HS-27A (cell line): ENCODE measurements at places on chromosomes 12 and 14.

DNA sequence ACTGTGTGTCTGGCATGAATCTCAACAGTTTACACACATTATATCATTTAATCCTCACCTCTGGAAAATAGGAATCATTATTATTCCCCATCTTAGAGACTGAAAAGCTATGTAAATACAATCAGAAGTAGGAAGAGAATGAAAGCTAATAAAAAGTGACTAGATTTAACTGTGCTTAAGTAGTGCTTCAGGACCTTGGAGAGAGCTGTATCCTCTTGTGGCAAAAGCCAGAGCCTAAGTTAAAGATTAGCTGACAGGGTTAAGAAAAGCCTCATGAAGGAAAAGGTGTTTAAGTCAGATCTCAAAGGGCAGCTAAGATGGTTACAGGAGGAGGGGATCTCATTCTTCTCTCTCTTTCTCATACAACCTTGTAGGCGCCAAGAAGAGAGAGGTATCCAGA lies 65.3 kb upstream of the TMEM233 start:
- DNase-seq = no peak

DNA sequence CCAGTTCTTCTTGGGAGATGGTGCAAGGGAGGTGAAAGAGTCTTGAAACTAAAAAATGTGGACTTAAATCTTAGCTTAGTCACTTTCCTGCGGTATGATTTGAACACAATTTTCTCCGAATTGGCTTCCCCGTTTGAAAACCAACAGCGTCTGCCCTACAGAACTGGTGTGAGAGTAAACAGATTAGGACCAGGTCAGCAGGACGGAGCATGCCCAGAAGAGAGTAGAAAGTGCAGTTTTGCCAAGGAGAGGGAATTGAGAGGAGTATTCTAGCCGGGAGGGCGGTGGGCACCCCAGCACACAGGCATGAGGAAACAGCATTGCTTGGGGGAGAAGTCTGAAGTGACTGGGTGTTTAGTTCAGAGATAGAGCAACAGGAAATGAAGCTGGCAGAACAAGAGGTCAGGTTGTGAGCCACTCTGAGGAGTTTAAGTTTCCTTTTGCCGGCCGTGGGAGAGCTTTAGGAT lies 927.1 kb downstream of the VRK1 start:
- no peak for DNase-seq

DNA sequence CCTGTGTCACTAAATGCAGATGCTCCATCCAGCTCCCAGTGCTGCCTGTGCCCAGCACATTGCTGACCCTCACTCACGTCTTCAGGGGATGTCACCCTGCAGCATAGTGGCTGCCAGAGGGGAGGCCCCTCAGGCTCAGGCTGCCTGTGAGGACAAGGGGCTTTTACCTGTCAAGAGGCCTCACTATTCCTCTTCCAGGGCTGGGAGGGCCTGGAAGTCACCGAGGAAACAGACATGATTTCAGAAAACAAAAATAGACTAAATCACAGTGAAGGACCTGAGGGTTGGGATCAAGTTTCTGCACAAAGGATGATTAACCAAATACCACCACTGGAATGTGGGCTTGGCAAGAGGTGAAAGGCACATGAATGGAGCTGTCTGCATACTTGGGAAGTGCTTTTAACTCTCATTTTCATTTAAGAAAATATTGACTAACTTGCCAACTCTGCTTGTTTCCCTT lies 1202.3 kb downstream of the BCL11B start:
- no peak for DNase-seq

DNA sequence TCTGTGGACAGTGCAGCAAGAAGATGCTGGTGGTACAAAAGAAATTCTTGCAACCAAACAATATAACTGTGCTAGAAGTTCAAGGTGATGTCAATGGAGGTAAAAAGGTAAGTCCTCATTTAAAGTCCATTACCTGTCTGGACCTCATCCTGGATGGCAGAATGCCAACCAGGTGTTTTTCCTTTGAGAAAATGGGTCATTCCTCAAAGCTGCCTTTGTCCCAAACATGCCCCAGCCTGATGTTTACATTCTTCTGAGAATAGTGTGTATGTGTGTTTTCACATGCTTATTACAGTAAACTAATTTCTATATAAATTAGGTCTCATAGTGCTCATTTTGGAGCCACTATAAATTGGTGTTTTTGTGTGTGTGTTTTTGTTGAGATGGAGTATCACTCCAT lies 24.9 kb downstream of the ACTR6 start:
- no peak for DNase-seq

DNA sequence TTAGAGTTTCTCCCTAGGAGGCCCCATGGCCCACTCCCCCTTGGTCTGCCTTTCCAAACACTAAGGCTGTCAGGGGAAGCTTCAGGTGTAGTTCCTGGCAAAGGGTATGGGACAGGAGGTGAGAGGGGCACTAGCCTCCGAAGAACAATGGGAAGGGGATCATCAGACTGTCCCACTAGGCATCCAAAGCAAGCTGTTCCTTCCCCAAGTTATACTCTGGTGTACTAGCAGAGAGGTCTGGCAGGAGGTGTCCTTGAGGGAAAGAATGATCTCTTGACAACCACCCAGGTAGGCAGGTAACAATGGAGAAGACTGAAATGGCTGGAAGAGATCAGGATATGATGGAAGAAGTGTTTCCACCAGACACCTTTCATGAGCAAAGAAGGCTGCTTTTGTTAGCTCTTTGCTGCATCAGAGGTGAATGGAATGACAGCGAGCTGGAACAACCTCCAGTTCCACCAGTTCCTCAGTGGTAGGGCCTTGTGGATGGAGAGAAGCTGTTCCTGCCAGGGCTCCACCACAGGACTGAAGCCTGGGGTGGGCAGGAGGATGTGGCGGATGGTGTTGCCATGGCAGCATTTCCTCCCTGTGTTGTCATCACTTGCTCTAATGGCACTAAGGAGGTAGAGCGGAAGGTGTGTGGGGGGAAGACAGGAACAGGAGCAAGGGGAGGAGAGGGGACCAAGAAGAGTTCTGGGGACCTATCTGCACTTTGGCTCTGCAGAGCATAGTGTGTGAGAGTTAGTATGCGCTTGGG lies 2.3 kb upstream of the AGAP2 start:
- no peak for DNase-seq

DNA sequence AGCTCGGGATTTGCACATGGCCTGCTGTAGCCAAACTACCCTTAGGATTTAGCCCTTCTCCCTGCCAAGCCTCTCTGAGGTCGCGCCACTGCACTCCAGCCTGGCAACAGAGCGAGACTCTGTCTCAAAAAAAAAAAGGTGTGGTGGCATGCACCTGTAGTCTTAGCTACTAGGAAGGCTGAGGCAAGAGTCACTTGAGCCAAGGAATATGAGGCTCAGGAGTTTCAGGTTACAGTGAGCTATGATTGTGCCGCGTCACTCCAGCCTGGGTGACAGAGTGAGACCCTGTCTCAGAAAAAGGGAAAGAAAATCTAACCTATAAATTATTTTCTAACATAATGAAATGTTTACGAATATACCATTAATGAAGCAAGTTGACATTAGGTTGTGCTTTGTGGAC lies 29.7 kb downstream of the ESRRB start:
- no peak for DNase-seq

DNA sequence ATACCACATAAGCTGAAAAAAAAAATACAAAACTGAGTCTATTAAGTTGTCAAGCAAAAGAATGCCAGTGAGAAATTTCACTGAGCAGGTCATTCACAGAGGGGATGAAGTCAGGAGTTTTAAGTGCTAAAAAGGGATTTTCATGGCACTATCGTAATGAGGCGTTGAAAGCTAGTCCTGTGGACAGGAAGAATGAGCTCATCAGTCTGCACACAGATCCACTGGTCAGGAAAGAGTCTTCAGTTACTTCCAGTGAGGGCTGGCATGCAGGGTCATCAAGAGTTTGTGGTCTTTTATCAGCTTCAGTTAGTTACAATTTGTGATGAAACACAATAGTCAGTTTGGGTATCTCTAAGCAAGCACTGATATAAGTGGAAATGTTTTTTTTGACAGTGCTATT lies 88.1 kb upstream of the WSCD2 start:
- DNase-seq = no peak

- peak; percentile 48 for DNase-seq
These were observed 1.9 kb downstream of the MLXIP start for GRCh38 chr12:122080149-122081082.

DNA sequence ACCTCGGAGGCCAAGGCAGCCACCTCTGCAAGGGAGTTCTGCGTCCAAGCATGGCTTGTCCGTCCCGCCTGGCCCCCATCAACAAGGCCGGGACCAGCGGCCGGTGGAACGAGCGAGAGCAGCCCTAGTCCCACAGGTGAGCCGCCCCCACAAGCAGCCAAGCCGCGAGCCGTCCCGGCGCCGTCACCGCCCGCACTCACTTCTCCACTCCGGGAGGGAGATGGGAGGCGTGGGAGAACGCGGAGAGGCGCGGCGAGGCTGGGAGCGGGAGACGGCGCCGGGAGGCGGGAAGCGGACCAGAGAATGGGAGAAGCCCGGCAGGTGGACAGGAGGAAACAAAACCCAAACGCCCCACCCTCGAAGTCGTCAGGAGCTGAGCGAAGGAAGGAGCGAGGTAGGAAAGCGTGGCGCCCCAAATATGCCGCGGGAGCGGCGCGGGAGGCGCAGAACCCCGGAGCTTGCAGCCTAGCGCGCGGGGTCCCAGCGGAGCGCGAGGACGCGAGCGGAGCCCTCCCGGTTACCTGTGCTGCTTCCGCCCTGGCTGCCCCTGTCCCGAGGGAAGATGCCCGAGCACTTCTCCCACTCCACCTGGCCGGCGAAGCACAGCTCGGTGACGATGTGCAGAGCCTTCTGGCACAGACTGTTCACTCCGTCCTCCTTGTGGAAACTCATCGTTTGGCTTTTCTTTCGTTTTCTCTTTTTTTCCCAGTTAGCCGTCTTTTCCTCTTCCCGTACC lies 600 bp downstream of the SYT10 start:
- no peak for DNase-seq

- DNase-seq = no peak
These were observed 150.3 kb downstream of the DAD1 start for GRCh38 chr14:22438742-22439141.

GRCh38 chr14:78182722-78183121 lies 12.5 kb downstream of the NRXN3 start:
- DNase-seq = no peak

DNA sequence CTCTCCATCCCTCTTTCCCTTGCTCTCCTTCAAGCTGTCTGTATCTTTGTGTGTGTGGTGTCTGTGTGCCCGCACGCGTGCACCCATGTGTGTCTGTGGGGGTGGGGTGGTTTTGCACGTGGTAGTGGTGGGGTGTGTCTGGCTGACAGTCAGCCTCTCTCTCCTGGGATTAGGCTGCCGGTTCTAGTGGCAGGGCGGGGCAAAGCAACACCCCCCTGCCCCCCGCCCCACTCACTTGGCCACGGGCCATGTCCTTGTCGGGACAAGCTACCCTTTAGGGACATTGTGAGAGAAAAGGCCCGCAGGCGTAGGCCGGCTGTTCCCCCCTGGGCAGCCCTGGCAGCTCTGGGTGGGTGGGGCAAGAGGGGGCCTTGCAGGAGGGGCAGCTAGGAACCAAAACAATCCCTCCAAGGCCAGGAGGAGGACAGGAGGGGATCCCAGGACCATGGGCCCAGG lies 182.6 kb downstream of the ALG10 start:
- DNase-seq = no peak
